Bronchial smooth muscle cell (primary cell): ENCODE measurements at places on chromosomes 11 and 22. TPM values are rescaled to one million over a fixed set of nuclear protein-coding genes. Genes with fewer than 3 reads are reported as not detected.

The PRRG4 gene
- total RNA-seq, result 0.16 TPM in 1 of 2 replicates, not detected in the other

The LARGE1 gene
- total RNA-seq, result 9.8 and 11.2 TPM in 2 replicates

The MPZL2 gene
- total RNA-seq, result under 0.01 and 0.17 TPM in 2 replicates

The BIRC3 gene
- total RNA-seq, result 0.47 and 1.5 TPM in 2 replicates

The PRG3 gene
- not detected in 2 replicates for total RNA-seq

The EHF gene
- total RNA-seq, result 0.16 and 1.4 TPM in 2 replicates

The GSTT4 gene
- not detected in 2 replicates for total RNA-seq

The SLC22A6 gene
- not detected in 2 replicates for total RNA-seq

The TRPC6 gene
- 0.16 TPM in 1 of 2 replicates, not detected in the other for total RNA-seq

The UBASH3B gene
- total RNA-seq, result 3.5 and 5.8 TPM in 2 replicates

The PPP6R2 gene
- 44.6 and 45.2 TPM in 2 replicates for total RNA-seq

The CYP2R1 gene
- 6.3 and 7.2 TPM in 2 replicates for total RNA-seq

The LRRC55 gene
- under 0.01 TPM in 1 of 2 replicates, not detected in the other for total RNA-seq

The ANO5 gene
- not detected in 2 replicates for total RNA-seq

The AIFM3 gene
- 1.1 and 1.4 TPM in 2 replicates for total RNA-seq

The LPXN gene
- 1.9 and 8.0 TPM in 2 replicates for total RNA-seq

The RHOD gene
- 11.6 and 16.1 TPM in 2 replicates for total RNA-seq
